ENCODE measurements at places on chromosomes 11 and 22.
A peak's percentile ranks its signal among the peaks of the same experiment; 100 is the strongest.

- DNase-seq = peak; percentile 77
These were observed 39.1 kb upstream of the CREB3L1 start for GRCh38 chr11:46238078-46238966.

- no peak for DNase-seq
These were observed 169.9 kb upstream of the CCDC90B start for GRCh38 chr11:83456075-83456474.

- DNase-seq = no peak
These were observed 13.2 kb downstream of the SLC25A18 start for GRCh38 chr22:17576470-17576869.

GRCh38 chr11:10274726-10275125, 19.3 kb downstream of the SBF2 start:
- no peak for DNase-seq

GRCh38 chr11:107856981-107857517, 1.5 kb downstream of the SLC35F2 start:
- no peak for DNase-seq

DNA sequence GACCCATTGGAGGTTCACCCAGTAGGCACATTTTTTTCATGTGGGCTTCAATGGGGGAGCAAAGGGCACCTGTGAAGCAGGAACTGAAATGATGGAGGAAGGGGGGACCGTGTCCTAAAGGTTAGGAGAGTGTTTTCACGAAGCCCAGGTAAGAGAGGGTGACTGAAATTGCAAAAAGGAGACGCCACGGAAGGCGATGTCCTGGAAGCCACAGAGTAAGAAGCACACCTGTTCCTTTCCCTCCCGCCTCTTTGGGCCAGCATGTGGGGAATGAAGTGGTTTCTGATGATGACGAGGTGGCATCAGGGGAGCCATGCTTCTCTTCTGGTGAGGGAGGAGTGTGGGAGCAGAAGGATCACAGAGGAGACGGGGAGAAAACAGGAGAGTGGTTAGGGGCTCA, 37.0 kb upstream of the MICAL2 start:
- DNase-seq = no peak

GRCh38 chr22:31609716-31610115, 52.3 kb downstream of the PISD start:
- no peak for DNase-seq

GRCh38 chr22:39655004-39655579, 84.5 kb downstream of the CACNA1I start:
- DNase-seq = no peak

DNA sequence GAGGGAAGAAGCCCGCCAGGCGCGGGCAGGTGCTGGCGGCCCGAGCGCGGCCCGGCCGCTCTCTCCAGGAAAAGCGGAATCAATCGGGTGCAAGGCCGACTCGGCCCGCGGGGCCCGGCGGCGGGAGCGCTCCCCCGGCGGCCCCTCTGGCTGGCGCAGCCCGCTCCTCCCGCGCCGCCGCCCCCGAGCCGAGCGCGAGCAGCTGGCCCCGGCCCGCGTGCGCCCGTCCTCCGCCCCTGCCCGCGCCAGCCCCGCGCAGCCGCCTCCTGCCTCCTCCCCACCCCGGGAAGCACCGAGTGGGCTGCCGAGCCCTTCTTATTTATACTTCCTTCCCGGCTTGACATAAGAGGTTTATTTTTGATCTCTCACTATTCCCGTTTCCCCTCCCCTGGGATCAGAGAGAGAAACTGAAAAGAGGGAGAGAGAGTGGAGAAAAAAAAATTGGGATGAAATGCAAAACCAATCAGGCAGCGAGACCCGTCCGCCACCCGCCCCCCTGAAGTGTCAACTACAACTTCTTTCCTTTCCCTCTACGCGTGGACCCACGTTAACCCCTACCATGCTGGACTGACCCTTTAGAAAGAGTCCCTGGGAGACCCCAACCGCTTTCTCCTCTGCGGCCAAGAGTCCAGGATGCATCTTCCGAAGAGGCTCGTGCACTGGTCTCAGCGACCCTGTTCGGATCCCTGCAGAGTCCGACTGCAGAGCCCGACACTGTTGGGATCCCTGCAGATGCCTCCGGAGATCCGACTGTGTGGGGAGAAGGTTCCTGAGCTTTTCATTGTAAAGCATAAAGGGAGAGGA, at the start of gene ADAMTS8:
TSS of gene ADAMTS8 (minus strand) at position 294 of the 804 bp plus-strand sequence. CDS start 323 bp downstream, outside the sequence.
- DNase-seq = no peak

DNA sequence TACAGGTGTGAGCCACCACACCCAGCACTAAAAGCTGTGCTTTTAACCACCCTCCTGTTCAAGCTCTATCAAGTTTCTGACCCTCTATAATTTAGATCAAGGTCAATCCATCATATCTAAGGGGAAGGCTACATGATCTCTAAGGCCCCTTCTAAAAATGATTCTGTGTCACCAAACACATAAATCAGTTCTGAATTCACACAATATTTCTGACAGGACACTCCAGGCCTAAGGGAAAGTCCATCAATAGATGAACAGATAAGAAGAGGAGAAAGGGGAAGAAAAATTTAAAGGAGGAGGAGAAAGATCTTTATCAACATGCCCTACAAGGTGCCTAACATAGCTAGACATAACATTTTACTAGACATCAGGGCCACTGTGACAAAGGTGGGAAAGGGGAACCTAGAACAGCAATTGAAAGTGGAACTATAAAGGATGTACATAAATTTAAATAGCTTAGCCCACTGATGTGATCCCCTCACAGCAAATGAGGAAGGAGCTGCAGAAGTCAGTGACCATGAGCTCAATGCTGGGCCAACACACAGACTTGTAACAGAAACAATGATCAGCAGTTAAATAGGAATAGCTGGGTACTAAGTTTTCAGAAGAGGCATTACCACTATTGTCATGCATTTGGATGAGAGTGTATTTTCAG, 4.7 kb downstream of the PRCP start:
- DNase-seq = no peak

- peak; percentile 84 for DNase-seq
These were observed 65.2 kb upstream of the CECR2 start for GRCh38 chr22:17303840-17304779.

- DNase-seq = no peak
These were observed 24.6 kb downstream of the PPIL2 start for GRCh38 chr22:21690401-21690801.

GRCh38 chr11:74443071-74443864, 24.1 kb downstream of the KCNE3 start:
- DNase-seq = no peak

GRCh38 chr22:45544588-45545170, 42.0 kb downstream of the FBLN1 start:
- no peak for DNase-seq

DNA sequence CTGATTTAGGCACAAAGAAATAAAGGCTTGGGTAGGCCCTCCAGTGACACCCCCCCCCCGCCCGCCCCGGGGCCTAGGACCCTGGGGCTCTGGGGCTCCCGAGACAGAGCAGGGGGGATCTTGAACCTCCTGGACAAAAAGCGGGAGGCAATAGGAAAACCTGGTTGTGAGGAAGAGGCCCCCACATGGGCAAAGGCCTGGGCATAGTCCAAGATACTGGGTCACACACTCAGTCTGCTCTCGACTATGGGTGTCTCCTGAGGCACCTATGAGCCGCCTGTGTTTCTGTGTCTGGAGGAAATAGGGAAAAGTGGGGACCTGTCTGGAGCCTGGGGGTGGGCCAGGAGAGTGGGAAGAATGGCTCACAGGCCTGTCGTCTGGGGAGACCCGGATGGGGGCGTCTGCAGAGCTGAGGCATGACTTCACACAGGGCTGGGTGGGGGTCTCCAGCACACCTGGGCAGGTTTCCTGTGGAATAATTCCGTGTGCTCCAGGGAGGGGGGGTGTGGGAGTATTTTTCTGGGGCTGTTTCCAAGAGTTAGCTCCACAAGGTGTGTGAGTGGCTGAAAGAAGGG, 2.4 kb upstream of the MN1 start:
- DNase-seq = no peak

- no peak for DNase-seq
These were observed 1.1 kb downstream of the LHFPL7 start for GRCh38 chr22:24945430-24945829.

DNA sequence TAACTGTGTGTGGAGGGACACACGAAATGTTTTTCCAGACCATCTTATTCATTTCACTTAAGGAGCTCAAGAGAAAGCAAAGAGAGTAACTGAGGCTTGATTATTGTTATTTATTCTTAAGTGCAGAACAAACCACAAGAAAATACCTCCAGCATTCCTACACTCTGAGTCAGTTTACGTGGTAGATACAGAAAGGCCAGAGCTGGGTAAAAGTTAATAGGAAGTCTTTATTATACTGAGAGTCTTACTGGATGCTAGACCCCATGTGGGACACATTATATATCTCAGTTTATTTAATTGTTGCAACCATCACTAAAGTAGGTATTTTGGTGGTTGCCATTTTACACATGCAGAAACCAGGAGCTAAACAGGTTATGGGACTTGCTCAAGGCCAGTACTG, 261.4 kb upstream of the POU2AF2 start:
- DNase-seq = no peak

DNA sequence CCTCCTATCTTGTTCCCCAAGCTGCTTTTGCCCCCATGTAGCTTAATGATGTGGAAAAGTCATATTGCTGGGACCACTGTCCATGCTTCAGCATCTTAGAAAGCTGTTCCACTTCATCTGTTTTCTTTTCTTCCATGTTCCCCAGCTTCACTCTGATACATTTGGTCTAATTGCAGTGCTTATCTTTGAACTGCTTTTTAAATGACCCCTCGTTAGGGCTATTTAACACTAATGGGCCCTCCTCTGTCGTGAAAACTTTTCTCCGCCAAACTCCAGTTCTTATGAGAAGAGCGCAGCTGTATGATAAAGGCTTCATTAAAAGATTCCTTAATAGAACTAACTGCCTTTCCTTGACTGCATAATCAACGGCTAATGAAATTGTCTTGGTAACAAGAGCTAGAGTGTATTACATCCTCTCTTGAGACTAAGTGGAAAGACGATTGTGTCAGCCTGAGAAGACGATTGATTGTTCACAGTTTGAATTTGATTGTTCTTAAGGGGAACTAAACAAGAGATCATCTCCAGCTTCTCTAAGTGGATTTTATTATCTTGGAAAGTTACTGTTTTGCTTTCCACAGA, 165.0 kb upstream of the MTNR1B start:
- no peak for DNase-seq

GRCh38 chr11:116641561-116642045, 131.2 kb downstream of the BUD13 start:
- DNase-seq = peak; percentile 45

DNA sequence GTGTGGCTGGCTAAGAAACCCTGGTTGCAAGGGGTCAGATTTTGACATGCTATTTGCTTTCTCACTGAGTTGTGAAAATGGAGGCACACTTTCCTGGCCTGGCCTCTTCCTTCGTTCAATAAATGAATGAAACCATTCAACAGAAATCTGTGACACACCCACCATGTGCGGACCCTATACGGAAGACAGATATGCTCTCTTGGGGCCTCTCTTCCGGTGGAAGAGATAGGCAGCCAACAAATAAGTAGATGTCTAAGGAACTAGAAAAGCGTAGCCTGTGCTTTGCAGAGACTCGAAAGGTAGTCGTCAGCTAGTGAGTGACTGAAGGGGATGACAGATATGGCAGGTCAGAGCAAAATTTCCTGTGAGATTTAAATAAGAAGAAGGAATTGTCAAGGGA, 5.3 kb downstream of the KCNQ1OT1 start:
- no peak for DNase-seq

DNA sequence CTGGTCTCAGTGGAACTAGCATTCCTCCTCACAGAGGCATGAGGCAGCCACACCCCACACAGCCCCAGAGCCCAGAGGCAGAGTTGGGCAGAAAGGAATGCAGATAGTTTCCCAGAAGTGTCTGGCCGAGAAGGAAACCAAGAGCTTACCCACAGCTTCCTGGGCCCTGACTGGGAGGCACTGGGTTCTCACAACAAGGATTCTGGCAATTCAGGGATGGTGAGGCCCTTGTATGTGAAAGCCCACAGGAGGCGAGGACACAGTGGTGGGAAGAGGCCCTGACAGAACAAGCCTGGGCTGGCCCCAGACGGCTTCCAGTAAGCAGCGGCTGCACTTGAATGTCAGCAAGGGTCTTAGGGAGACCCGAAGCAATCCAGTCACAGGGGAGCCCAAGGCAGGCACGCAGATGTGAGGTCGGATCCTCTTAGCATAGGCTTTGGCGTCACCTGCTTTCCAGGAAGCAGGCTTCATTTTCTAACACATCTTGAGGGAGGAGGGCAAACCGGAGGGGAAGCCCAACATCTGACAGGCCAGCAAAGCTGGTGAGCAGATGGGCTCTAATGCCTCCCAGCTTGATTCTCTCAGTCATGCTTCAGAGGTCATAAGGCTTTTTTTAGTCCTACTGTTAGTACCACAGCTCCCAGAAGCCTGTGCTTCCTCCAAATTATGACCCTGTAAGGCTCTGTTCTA, 78.3 kb upstream of the AKIP1 start:
- DNase-seq = peak; percentile 54

- no peak for DNase-seq
These were observed 475.4 kb upstream of the CHORDC1 start for GRCh38 chr11:90698238-90698637.

- DNase-seq = no peak
These were observed 2.0 kb downstream of the MB start for GRCh38 chr22:35615156-35615555.

DNA sequence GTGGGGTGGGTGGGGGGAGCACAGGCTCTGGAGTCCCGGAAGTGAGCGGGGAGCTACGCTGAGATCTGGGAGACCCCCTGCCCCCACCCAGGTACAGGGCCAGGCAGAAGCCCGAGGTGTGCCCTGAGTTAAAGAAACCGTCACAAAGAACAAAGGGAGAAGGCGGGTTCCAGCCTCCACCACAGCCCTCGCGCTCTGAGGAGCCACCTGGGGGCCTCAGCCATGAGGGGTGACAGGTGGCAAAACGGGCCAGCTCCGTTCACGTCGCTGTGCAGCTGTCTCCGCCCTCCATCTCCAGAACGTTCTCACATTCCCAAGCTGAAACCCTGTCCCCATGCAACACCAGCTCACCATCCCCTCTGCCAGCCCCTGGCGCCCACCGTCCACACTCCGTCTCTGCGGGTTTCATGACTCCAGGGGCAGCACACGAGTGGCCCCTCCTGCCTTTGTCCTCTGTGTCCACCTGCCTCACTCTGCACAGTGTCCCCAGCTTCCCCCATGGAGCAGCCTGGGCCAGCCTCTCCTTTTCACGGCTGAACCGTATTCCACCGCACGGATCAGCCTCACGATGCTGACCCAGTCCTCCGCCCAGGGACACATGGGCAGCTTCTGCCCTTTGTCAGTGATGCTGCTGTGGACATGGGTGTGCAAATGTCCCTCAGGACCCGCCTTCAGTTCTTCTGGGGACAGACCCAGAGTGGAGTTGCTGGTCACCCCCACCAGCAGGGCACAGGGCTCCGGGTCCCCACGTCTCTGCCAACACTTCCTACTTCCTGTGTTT, 1.7 kb upstream of the MUC5B start:
- DNase-seq = no peak

DNA sequence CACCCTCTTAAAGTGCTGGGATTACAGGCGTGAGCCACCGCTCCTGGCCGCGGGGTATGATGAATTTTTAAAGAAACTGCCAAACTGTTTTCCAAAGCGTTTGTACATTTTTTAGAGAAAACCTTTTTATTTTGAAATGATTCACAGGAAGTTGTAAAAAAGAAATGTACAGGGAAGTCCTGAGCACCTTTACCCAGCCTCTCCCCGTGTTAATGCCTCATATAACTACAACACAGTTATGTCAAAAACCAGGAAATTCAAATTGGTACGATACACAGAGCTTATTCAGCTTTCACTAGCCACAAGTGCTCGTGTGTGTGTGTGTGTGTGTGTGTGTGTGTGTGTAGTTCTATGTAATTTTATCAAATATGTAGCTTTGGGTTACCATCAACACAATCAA, 7.0 kb upstream of the FAM118A start:
- no peak for DNase-seq

GRCh38 chr11:65032216-65032615, 5.0 kb downstream of the SNX15 start:
- no peak for DNase-seq

- no peak for DNase-seq
These were observed 471.0 kb downstream of the INSC start for GRCh38 chr11:15585602-15586331.
